Dorsolateral prefrontal cortex (tissue), 122 donors: ENCODE measurements at places on chromosomes 2 and 18. TPM values are rescaled to one million over a fixed set of nuclear protein-coding genes. Genes with fewer than 3 reads are reported as not detected.

The KCNG3 gene
- total RNA-seq: 7.1 TPM

- no peak for DNase-seq
Observed at GRCh38 chr18:23585897-23586248, 433 bp downstream of the NPC1 start.

The LOXHD1 gene
- total RNA-seq: 1.8 TPM

The PTPRN gene
- 321 TPM for total RNA-seq

GRCh38 chr2:182694189-182694588 is 21.9 kb upstream of the DNAJC10 start:
- no peak for DNase-seq

The RTP5 gene
- total RNA-seq: 7.1 TPM

DNA sequence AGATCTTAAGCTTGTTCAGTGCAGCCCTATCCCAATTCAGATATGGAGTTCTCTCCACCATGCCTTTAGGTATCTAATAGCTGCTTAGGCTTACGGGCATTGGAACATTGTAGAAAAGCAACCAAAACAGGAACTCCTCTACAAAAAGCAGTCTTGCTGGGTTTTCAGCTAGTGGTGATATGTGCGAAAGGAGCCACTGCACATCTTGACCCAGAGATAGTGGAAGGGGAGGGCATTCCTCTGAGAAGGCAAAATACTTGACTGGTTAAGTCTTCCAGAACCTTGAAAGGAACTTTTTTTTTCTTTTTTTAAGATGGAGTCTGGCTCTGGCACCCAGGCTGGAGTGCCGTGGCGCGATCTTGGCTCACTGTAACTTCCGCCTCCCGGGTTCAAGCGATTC is 2.6 kb upstream of the TNFAIP6 start:
- DNase-seq: no peak

The TRIM54 gene
- total RNA-seq: 12.9 TPM

- no peak for DNase-seq
Observed at GRCh38 chr2:48165070-48165753, 258.9 kb upstream of the FBXO11 start.

The SERPINB10 gene
- not detected for total RNA-seq

DNA sequence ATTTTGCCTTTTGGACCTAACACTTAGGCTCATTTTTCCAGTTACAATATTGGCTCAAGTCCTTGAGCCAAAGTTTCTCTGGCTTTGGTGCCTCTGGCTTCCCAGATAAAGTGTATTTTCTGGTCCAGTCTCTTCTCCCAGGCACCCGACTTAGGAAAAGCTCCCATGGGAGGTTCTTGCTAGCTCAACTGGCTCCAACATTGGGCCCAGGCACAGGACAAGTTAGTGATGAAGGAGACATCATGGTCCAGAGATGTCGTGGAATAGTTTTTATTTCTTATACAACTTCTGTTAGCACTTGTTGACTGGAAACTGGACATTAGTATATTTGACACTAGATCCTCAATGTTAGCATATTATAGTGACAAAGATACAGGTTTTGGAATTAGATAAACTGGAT is 8.2 kb upstream of the ZEB2 start:
- no peak for DNase-seq

DNA sequence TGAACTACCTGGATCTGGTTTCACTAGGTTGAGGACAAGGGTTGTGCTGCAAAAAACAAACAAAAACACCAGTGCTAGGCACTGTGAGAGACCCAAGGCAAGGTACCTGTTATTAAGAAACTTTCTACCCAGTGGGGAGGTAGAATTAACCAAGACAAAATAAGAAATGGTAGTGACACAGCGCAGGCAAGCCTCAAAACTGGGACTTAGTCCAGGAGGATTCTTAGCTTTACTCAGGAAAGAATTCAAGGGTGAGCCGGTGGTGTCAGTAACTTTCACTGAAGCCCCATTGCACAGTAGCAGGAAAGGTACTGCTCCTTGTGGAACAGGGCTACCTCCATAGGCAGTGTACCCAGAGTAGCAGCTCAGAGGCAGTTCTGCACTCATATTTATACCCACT is 131.6 kb downstream of the SCG2 start:
- no peak for DNase-seq

DNA sequence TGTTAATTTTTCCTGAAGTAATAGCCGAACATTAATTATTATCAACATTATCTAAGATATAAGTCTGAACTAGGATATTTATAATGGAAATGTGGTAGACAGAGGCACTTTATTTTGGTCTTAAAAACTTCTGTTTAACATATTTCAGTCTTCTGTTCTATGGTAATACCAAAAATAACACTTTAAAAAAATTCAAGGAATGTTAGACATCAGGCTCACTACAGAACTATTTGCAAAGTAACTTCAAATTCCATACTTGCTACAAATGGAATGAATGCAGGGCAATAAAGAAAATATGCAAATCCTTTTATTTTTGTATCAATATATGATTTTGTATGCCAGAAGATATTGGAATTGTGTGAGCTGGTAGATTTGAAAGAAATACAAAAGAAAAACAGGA is 345.5 kb upstream of the DSEL start:
- DNase-seq: no peak
